ENCODE measurements at places on chromosomes 7 and 10.

GRCh38 chr7:77208416-77208815 lies 8.8 kb upstream of the FGL2 start:
- DNase-seq = no peak

DNA sequence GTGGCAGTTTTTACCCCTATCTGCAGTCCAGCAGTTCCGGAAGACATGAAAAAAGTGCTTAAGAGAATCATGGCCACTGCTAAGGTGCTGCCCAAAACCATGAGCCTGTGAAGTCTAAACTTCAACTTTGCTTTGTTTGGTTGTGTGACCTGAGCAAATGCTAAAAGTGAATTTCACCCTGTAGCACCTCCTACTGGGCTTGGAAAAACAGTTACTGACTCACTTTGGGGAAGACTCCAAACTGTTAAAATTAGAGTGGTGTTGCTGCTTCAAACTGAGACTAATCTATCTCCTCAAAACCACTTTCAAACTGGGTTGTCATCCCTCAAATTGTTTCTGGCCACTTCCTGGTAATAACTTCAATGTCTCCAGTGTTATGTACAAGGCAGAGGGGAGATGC lies 21.3 kb downstream of the MKX start:
- no peak for DNase-seq

- no peak for DNase-seq
These were observed 203.9 kb downstream of the MALRD1 start for GRCh38 chr10:19252531-19252930.

GRCh38 chr10:116470071-116470470 lies 42.4 kb downstream of the PNLIPRP3 start:
- no peak for DNase-seq

GRCh38 chr7:37977243-37977642 lies 56.8 kb downstream of the EPDR1 start:
- no peak for DNase-seq

GRCh38 chr7:86932038-86932512 lies 127.4 kb downstream of the ELAPOR2 start:
- DNase-seq = no peak

- DNase-seq = no peak
These were observed 72.7 kb downstream of the LHPP start for GRCh38 chr10:124534231-124534798.

- DNase-seq = no peak
These were observed 251.5 kb upstream of the PLPP4 start for GRCh38 chr10:120205368-120206018.

GRCh38 chr7:112892263-112892662 lies 102.1 kb upstream of the TMEM168 start:
- no peak for DNase-seq

DNA sequence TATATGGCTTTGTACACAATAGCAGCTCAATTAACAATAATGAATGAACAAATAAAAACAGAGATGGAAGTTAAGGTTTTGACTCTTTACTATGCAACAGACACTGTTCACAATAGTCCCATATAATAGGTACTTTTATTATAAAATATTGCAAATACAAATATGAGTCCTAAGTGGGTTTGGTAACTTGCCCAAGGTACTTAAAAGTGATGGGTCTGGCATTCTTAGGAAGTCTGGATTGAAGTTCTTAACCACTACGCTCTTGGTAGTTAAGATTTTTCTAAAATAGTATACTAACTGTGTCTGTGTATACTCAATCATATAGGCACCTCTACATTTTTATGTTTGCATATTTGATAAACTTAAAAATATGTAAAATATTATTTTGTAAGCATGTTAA lies 55.5 kb downstream of the HGF start:
- no peak for DNase-seq

DNA sequence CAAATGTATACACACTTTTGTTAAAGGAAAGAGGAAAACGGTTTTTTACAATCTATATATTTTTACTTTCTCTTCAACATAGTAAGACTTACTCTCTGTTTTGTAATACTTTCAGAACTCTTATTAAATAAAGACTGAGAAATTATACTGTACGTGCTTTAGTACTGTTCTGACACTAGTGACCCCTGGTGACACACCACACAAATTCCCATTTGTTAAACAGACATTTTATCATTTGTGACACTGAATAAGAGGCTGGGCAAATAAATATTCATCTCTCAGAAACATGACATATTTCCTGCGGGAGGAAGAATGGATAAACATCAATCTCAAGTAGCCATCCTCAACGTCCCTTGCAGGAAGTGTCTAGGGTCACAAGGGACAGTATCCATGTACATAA lies 68.9 kb upstream of the ZNF33B start:
- DNase-seq = no peak

GRCh38 chr10:77533887-77534278 lies 103.7 kb downstream of the KCNMA1 start:
- DNase-seq = peak; percentile 4

DNA sequence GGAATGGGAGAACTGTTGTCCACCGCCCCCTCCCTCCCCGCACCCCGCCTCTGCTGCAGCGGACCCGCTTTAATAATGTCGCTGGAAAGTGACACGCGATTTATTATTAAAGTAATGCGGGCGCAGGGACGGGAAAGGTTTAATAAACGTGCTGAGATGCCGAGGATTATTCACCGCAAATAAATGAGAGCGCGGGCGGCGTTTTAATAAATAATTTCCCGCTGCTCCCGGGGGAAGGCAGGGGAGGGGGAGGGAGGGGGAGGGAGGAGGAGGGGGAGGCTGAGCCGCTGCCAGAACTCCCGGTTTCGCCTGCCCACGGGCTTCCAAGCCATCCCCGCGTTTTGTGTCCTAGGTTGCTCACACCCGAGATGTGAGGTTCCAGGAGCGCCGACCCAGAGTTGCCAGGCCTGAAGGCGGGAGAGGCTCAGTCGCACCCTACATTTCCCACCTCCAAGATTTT lies 5.1 kb downstream of the KAZALD1 start:
- no peak for DNase-seq

Measured in NCI-H2029 treated with DMSO at 0.1 percent for 48 hours (cell line).